GM20000 (cell line): ENCODE measurements at places on chromosomes 16 and 17.

DNA sequence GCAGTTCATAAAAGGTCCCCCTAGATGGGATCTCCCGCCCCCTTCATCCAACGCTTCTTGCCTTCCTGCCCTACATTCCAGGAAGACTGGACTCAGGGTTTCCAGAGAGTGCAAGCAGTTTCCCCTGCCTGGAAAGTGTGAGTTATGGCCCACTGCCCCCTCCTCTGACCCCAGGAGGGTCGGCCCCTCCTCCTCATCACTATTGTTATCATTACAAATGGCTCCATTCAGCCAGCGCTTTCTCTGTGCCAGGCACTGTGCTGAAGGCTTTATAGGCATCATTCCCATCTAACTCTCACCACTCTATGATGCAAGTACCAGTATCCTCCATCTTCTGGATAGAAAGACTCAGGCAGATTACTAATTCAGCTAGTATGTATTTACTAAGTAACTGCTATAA lies 90.7 kb downstream of the USP31 start:
- no peak for DNase-seq

GRCh38 chr16:67105881-67106280 lies 3.9 kb upstream of the PHAF1 start:
- no peak for DNase-seq

- no peak for DNase-seq
These were observed 52.4 kb upstream of the TANGO6 start for GRCh38 chr16:68790944-68791343.

DNA sequence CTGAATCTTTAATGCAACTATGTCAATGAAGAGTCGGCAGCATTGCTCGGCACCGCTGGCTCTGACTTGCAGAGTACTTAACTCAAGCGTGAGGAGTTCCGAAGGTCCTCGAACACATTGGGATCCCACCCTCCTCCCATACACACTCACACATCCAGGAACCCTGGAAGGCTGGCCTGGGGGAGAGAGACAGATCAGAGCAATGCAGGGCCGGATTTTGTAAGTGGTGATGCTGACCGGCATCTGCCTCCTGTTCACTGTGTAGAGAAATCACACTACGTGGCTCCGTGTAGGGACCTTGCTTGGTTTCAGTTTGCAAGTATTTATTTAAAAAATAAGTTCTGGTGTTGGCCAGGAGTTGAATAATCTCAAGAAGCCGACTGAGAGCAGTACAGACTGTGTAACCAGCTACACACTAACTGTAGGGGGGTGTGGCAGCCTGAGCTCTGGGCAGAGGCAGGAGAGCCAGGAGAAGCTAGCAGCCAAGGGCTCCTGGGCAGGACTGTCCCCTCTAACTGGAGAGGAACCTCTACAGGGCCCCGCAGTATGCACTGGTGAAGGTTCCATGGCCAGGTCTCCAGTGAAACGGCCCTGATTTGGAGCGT lies 190.2 kb upstream of the TNRC6C start:
- DNase-seq, result no peak

DNA sequence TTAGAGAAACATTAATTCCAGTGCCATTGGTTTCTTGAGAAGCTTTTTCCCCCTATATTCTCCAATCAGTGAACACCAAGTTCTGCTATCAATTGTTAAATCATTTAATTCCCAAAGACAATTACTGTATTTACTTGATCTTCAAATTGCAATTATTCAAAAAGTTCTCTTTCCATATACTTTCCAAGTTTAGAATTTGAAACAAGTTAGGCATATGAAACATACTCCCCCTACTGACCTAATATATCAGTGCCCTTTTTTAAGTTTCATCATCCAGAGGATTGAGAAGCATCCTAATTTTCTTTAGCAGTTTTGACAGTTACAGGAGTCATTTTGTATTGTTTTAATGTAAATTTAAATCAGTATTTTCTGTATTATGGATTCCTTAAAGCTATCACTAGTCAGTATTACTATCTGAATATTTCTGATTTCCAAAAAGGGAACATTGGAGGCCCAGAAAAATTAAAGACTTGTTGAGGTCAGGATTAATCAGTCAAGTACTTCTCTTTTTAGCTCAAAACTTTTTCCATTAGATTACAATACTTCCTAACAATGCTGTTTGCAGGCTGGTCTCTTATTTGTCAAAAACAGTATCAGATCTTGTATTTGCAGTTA lies 16.3 kb downstream of the MEIOC start:
- no peak for DNase-seq

GRCh38 chr17:9402590-9403199 lies 172.9 kb downstream of the STX8 start:
- DNase-seq, result peak; percentile 20

DNA sequence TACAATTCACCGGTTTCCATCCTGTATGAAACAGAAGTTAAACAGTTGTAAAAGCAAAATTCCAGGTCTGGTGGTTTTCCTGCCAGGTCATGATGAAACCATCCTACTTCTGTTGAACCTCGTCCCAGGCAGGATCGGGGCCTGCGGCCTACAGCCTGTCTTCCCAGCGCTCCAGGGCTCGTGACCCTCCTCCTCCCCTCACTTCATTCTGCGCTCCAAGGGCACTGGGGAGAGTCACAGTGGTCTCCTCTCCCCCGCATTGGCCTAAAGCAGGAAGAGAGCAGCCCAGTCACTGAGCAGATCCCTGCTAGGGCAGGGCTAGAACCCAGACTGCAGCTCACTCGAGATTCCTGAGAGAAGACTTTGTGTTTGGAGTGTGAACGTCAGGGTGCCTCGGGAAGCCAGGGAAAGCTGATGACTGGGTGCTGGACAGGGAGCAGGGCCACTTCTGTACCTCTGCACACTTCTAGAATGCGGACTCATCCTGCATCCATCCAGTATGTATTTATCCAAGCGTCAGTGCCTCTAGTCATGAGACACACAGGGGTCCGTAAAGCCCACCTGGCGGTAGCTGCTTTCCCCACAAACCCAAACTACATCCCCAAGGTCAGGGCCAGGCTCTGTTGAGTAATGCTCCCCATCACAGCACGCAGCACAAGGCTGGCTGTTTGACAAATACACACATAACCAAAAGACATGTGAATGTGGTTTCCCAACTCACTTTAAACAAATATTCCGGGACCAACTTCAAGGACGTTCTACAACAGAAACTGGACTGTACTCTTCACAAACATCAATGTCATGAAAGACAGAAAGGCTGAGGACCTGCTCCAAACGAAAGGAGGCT lies 1.7 kb upstream of the ITGAE start:
- no peak for DNase-seq

DNA sequence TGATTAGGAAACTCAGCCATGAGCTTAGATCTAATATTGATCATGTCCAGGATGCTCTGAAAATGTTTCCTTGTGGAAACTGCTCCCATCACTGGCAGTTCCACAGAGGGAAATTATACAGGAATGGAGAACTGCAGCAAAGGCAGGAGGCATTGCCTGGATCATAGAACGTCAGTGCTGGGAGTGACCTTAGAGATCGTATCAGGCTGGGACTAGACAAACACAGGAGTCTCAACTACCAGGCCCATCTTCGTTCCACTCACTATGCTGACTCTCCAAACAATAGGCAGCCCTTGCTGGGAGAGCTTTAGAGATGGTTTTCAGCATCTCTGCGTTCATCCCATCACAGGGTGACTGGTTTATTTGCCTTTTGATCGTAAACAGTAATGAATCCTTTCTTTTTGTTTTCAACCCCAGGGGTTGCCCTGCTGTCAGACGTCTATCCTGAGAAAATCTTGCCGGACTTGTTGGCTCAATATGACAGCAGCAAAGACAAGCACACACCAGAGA lies 130.3 kb downstream of the TANGO6 start:
- no peak for DNase-seq

GRCh38 chr17:70896843-70897242 lies 727.5 kb downstream of the KCNJ2 start:
- DNase-seq, result no peak

GRCh38 chr16:732936-733335 lies 6.0 kb downstream of the HAGHL start:
- DNase-seq, result no peak

- DNase-seq, result no peak
These were observed 98.7 kb upstream of the NACA2 start for GRCh38 chr17:61689610-61690180.

GRCh38 chr16:17395849-17396480 lies 74.8 kb downstream of the XYLT1 start:
- no peak for DNase-seq

DNA sequence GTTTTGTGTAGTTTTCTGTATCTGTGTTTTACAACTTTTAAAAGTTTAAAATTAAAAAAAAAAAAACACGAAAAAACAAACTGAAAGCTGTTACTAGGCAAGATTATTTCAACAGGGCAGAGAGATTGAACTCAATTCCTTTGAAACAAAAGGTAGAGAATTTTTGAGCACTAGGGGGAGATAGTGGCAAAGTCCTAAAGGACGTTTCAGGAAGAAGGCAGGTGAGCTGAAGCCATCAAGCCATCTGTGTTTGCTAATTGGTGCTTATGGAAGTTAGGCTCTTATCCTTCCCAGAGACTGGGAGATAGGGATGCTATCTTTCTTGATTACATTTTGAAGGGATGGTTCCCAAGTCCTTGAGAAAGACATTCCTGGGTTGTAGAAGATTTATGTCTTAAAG lies 70.6 kb upstream of the CLEC3A start:
- DNase-seq, result peak; percentile 58

DNA sequence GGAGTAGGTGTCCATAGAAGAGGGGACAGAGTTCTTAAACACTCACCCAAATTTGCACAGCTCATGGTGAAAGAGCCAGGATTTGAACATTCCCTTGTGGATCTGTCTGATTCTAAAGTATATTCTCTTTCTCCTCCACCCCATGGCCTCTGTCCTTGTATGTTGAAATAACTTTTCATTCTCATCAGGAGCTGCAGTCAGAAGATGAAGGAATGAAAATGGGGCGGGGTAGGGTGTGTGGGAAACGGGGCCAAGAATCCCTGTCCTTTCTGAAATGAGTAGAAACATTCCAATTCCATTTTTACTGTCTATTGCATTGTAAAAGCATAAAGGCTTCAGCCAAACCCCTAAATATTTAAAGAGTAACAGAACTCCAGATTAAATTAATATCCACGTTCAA lies 42.8 kb downstream of the NOG start:
- no peak for DNase-seq

- DNase-seq, result peak; percentile 63
These were observed 56.7 kb downstream of the GRB7 start for GRCh38 chr17:39794249-39794970.

DNA sequence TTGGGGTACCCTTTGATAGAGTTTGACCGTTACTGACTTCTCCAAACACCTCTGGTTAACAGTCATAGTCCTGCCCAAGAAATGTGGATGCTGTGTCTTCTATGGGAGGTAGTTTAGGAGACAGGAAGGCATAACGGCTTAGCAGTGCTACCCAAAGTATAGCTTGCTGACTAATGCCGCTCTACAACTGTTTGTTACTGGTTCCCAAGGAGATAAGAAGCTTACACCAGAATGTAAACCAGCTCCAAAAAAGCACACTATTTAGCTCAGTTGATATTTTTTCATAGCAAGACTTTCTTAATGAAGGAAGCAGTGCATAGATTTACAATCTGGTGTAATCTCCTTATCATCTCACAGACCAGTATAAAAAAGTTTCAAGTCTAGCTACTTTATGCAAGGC lies 95.7 kb downstream of the HS3ST3B1 start:
- no peak for DNase-seq

DNA sequence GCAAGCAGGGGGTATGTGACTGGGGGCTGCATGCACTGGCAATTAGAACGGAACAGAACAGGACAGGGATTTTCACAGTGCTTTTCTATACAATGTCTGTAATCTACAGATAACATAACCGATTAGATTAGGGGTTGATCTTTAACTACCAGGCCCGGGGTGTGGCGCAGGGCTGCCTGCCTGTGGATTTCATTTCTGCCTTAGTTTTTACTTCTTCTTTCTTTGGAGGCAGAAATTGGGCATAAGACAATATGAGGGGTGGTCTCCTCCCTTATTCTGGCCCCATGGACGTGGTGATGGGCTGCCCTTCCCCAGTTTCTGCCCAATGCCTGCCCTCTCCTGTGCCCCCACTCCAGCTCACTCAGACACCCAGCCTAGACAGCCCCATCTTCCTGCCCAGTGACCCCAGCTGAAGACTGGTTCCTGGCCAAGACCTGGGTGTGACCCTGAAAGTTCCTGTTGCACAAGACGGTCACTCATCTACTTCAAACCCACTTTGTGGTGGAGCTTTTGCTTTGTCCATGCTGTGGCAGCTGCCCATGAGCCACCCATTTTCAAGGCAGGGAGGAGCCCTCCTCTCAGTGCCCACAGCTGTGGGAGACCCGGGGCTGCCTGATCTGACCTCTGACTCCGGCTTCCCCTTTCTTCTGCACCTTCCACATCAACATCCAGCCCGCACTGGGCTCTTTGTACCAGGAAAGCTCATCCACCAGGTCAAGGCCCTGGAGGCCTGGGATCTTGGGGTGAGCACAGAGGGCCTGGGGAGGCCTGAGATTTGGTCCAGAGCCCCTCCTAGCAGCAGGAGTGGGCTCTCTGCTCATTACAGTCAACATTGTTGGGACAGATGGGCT lies 18.6 kb downstream of the ALOX12B start:
- DNase-seq, result no peak

DNA sequence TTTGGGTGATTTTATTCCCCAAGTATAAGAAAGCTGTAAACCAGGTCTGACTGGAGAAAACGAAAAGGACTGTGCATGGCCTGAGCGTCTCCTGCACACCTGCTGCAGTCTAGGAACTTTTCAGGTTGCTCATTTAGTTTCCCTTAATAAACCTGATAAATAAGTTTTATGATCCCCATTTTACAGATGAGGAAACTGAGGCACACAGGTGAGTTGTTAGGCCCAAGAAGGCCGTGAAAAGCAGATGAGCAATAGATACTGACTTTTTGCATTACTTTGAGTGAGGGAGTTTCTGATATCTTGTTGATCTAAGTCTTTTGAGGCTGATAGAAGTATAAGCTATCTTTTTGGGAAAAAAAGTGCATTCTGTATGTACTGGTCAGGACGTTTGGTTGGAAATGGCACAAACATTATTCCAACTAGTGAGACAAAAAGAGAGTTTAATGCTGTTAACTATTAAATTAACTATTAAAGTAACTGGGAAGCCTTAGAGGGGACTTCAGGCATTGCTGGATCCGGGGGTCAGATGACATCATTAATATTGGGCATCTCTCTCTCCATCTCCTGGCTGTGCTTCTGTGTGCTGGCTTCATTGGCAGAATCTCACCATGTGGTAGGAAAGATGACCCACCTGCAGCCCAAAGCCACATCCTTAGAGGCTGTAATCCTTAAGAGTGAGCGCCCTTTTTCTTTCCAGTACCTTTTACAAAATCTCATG lies 163.4 kb downstream of the CMIP start:
- no peak for DNase-seq

DNA sequence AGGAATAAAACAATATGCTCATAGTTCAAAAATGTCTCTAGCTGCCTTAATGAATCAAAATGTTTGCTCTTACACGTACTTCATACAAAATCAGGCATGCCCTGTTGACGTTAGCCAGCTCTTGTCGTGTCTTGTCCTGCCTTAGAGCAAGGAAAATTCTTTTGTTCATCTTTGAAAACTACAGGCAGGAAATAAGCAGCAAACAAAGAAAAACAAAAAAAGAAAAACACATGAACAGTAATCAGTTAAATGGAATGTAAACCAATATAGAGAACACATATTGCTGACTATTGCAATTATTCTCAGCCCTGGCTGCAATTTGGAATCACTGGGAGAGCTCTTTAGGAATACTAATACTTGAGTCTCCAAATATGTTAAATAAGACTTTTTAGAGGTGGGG lies 1.7 kb downstream of the CAPNS2 start:
- no peak for DNase-seq
